ENCODE measurements at places on chromosomes 7 and 10.

GRCh38 chr7:47383072-47383471, 198.8 kb downstream of the TNS3 start:
- DNase-seq, result no peak

DNA sequence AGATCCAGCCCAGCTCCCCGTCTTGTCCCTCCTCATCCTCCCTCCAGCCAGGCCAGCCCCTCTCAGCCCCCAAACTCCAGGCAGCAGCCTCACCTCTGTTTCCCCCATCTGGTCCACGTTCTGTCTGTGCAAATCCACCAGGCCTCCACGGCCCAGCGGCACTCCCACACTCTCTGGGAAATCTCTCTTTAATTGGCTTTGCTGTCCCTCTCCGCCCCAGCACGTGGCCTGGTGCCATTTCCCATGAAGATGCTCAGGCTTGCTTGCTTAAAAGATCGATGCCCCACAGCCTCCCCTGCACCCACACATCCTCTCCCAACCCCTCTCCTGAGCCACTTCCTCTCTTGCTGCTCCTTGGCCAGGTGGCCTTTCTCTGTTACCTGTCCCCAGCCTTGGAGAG, 39.3 kb downstream of the PRF1 start:
- DNase-seq, result no peak

- DNase-seq, result peak; percentile 7
These were observed 61.4 kb upstream of the GPR158 start for GRCh38 chr10:25113191-25114035.

GRCh38 chr7:103729026-103729425, 260.4 kb downstream of the RELN start:
- DNase-seq, result no peak

GRCh38 chr10:43965033-43965917, 316.6 kb upstream of the ZNF32 start:
- DNase-seq, result no peak

DNA sequence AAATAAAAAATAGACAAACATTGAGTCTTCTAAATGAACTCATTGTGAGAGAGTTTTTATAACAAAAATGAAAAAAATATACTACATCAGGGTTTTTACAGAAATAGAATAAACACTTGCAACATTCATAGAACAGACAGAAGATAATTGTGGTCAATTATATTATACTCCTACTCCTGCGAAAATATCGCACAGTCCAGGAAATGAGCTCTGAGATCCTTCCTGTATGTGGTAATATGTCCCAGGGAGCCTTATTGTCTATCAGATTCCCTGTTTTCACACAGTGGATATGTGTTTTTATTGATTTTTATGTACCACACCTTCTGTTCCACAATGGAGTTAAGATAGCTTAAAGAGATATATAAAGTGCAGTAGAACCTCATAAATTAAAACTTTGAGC, 27.5 kb upstream of the RELN start:
- DNase-seq, result no peak

DNA sequence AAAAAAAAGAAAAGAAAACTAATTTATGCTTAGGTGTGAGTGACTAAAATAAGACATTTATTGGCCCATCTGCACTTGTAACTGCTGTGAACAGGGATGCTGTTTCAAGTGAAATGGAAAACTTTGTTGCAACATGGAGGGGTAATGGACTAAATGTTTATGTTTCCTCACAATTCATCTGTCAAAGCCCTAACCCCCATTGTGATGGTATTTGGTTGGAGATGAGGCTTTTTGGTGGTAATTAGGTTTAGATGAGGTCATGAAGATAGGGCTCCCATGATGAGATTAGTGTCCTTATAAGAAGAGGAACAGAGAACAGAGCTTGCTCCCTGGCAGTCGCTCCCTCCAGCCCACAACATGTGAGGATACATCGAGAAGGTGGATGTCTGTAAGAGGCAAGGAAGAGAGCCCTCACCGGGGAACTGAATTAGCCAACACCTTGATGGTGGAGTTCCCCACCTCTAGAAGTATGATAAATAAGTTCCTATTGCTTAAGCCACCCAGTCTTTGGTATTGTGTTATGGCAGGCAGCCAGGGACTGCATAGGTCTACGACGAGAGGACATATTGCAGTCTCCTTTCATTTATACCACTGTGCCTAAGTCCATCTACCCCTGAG, 28.6 kb upstream of the VCL start:
- no peak for DNase-seq

- DNase-seq, result no peak
These were observed 53.2 kb upstream of the MTPN start for GRCh38 chr7:136030330-136030729.

- DNase-seq, result no peak
These were observed 339.1 kb downstream of the ATRNL1 start for GRCh38 chr10:115432188-115432819.

DNA sequence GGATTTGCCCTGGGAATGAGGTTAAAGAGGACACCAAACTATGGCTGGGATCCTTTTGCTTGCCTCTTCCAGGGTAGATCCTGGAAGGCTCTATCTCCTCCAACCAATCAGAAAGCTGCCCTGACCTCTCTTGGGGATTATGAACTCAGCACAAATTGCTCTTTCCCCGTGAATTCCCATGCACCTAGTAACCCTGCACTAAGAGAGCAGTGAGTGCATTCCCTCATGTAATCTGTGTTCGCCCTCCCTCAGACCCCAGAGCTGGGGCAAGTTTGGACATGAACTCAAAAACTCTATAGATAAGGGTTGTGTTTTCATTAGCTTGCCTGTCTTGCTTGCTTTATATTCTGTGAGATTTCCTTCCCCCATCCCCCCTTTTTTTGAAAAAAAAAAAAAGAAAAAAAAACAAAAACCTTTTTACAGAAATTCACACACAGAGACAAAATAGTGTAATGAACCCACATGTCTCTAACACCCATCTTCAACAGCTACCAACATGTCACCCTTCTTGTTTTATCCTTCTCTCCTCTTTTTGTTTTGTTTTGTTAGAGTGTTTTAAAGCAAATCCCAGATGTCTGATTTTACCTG, 225.5 kb upstream of the TCF7L2 start:
- no peak for DNase-seq

DNA sequence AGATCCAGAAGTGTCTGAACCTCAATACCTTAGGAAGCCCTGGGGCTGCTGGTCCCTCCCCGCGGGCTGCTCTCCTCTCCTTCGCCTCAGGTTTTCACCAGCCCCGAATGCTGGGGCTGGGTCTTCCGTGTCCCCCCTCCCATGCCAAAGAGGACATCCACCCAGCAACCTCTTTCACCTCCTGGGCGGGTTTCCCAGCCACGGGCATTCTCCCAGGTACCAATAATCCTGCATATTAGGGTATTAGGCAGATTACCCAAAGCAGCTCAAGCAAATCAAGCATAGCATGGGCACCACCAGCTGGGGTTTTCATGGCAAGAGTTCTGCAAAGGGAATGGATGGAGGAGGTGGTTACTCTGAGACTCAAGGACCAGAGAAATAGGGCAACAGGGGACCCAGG, 224.4 kb downstream of the KCNMA1 start:
- no peak for DNase-seq

GRCh38 chr10:86330778-86331763, 35.5 kb downstream of the GRID1 start:
- DNase-seq, result no peak

DNA sequence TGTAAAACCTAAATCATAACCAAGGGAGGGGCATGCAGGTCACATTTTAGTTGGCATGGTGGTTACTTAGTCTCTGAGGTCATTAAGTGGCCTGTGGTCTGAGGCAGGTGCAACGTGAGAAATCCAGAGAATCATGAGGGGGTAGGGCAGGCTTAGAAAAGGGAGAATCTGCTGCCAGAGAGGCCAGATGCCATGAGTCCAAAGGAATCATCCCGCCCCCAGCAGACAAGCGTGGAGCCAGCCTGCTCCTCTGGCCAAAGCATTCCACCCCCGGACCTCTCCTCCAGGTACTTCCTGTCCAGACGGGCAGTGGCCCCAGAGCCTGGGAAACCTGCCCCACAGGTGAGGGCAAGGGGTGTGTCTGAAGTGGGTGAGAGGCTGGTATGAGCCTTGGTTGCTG, 196.4 kb upstream of the ZNF32 start:
- no peak for DNase-seq

- DNase-seq, result no peak
These were observed 573.1 kb upstream of the FOXK1 start for GRCh38 chr7:4108951-4109350.

DNA sequence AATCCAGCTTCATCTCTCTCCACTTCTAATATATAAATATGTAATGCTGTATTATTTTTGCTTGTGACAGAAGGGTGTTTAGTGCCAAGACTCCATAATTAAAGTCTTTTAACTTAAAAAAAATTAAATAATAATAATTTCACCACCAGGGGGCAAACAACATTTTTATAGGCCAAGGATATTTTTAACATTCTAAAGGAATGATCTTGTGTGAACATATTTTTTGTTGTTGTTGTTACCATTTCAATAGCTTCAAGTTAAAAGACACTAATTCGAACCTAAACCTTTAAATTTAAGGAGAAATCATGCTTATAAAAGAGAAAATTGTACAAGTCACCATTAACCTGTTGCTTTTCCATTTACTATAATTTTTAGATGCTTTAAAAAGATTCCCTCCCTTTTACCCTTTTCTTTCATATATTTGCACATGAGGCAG, 7.5 kb upstream of the DNAJC1 start:
- no peak for DNase-seq

DNA sequence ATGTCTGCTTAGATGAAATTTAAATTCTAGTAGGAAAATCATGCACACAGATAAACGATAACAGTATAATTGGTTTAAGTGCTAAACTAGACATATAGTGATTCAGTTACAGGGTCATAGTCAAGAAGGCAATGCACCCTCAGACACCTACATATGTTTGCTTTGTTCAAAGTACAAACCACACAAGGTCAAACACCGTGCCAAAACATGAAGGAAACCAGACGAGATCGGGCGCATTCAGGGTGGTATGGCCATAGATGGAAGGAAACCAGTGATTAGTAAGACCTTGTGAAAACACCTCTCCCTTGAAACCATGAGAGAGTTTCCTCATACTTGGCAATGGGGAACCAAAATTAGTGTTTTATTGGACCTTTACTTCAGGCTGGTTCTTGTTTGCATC, 906.9 kb downstream of the PCDH15 start:
- DNase-seq, result no peak

DNA sequence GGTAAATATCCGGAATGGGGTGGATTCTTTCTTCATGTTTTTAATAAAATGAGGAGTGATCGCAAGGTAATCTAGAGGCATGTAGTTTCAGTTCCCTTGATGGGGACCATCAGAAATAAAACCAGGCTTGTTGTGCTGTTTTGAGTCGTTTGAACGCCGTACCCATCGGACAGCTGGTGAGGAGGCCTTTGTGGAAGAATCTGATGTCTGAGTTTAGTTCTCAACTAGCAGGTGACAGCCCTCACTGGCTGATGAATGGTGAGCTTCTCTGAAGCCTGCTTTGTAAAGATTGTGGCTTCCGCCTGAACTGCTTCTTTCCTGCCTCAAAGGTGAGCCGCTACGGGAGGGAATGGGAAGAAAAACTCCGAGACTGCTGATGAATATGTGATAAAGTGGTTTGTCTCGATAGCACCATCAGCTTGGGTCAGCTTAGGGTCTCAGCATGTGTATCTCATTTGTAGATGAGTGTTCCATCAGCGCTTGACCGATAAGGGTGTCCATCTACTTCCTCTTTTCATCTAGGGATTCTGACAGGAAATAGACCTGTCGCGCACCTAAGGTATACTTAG, 977 bp downstream of the TMEM248 start:
- peak; percentile 21 for DNase-seq

GRCh38 chr7:121196286-121196685, 132.5 kb upstream of the WNT16 start:
- no peak for DNase-seq

GRCh38 chr7:138458576-138459412, 1.3 kb upstream of the TRIM24 start:
- no peak for DNase-seq

- DNase-seq, result no peak
These were observed 101.2 kb upstream of the APBB1IP start for GRCh38 chr10:26336979-26337378.

DNA sequence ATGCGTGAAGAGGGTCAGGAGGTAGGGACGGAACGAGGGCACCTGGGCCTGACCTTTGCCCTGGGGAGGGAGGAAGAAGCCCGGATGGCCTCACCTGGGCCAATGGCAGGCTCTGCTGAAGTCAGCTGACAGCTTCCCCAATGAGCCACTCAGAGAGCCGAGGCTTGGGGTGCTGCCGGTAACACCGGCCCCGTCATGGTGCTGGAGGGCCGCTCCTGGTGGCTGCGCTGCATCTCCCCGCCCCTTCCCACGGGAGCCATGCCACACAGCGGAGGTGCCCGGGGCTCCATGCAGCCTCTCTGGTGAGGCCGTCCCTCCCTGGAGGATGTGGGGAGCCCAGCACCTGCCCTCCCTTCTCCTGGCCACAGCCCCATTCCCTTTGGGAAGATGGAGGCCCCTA, 17.6 kb upstream of the MICALL2 start:
- no peak for DNase-seq

- DNase-seq, result no peak
These were observed 368.9 kb downstream of the SORCS1 start for GRCh38 chr10:106795619-106796018.

DNA sequence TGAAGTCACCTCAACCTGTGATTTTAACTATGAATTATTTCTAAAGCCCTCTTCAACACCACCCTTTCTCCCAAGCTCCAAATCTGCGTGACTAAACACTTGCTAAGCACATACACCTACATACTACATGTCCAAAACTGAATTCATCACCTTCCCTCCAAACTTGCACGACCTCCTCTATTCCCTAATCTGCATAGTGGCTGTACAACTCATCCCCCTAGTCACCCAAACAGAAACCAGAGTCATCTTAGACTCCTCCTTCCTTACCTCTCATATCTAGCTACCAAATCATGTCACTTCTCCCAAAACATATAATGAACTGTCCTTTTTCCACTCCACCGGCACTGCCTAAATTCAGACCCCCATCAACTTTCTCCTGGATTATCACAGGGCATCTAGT, 16.2 kb downstream of the ARHGAP21 start:
- no peak for DNase-seq

- no peak for DNase-seq
These were observed 65.7 kb upstream of the TBX20 start for GRCh38 chr7:35319606-35320005.

DNA sequence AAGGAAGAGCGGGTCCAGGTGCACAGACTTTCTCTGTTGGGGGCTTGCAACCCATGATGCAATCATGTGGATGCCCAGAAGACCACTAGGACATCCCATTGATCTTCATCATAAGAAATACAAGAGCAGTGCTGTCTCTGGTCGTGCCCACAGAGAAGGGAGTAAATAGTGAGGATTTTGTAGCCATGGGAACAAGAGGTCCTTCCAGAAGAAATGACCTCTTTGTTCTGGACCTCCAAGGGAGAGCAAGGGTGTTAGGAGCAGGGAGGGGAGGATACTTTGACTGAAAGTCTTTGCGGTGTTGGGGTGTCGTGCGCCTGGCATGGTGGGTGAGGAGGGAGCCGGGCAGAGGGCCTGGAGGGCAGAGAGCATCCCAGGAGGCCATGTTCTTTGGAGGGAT, 55.0 kb upstream of the EN2 start:
- no peak for DNase-seq

GRCh38 chr7:29035044-29035740, 77.1 kb upstream of the TRIL start:
- DNase-seq, result no peak

GRCh38 chr10:22998091-22998490, 70.2 kb downstream of the ARMC3 start:
- no peak for DNase-seq

- no peak for DNase-seq
These were observed 159.9 kb downstream of the CALCR start for GRCh38 chr7:93414574-93414973.

GRCh38 chr7:141792526-141792925, 2.5 kb downstream of the TAS2R5 start:
- DNase-seq, result no peak

Data from activated CD4-positive, alpha-beta T cell treated with anti-CD3 and anti-CD28 coated beads, Interleukin-2, amount 50 U/mL, for 1 hour (primary cell).